NCI-H1417 (cell line): ENCODE measurements at places on chromosomes 16 and 17.
A peak's percentile ranks its signal among the peaks of the same experiment; 100 is the strongest.

DNA sequence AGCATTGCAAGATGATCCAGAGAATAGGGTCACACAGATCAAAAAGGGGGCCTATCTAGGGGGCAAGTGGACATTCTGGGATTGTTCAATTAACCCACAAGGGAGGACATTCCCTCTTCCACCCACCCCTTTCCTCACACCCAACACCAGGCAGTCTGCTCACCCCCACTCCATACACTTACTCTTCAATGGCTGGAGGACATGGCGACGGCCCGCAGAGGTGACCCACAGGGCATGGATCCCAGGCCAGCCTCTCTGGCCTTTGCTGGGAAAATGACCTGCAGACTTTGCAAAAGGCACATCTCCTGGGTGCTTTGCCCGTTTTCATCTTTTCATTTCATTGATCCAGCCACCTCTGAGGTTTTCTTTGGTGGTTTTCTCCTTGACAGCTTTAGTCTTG, 1.7 kb upstream of the CACNG5 start:
- DNase-seq, result no peak

GRCh38 chr16:27335349-27336053, 21.7 kb downstream of the IL4R start:
- no peak for DNase-seq

GRCh38 chr17:9976283-9977179, 71.5 kb upstream of the RCVRN start:
- DNase-seq, result no peak

- peak; percentile 40 for DNase-seq
Observed at GRCh38 chr16:56451753-56452689, 667 bp downstream of the OGFOD1 start.
